NCI-H510A (cell line): ENCODE measurements at places on chromosomes 7 and 10.

GRCh38 chr7:128836729-128837348, 6.6 kb downstream of the FLNC start:
- DNase-seq, result no peak

GRCh38 chr7:148625342-148625741, 34.8 kb downstream of the C7orf33 start:
- DNase-seq, result no peak

- DNase-seq, result no peak
Observed at GRCh38 chr10:132992433-132993215, 50.3 kb upstream of the CFAP46 start.

DNA sequence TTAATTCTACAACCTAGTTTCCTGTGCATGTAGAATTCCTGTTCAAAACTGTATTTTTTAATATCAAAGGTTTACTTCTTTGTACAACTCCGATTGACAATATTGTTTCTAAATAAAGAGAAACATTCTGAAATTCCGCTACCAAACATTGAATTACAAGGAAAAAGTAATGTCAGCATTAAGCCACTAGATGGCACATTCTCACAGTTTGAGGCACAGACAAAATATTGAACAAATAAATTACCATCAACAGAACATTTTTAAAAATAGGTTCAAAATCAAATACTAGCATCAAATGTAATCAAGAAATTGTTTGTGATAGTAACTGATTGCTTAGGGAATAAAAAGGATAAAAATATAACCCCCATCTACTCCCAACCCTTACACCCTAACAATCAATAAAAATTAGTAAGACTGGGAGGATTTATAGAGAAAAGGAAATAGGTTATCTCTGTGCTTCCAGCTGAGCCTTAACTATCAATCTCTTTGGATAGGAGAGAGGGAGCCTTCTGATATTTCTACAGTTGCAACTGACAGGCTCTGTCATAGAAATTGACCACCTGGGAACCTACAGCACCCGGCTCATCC, 86.6 kb upstream of the C7orf33 start:
- DNase-seq, result no peak

DNA sequence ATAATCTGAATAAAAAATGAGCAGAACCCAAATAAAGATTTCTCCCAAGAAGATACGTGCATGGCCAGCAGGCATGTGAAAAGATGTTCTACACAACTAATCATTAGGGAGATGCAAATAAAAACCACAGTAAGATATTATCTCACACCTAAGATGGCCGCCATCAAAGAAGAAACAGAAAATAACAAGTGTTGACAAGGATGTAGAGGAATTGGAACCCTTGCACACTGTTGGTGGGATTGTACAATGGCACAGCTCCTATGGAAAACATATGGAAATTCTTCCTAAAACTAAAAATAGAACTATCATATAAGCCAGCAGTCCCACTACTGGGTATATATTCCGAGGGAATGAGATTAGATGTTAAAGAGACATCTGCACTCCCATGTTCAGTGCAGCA, 60.2 kb downstream of the R3HCC1L start:
- no peak for DNase-seq
